ENCODE measurements at places on chromosomes 1 and 21.
A peak's percentile ranks its signal among the peaks of the same experiment; 100 is the strongest.

DNA sequence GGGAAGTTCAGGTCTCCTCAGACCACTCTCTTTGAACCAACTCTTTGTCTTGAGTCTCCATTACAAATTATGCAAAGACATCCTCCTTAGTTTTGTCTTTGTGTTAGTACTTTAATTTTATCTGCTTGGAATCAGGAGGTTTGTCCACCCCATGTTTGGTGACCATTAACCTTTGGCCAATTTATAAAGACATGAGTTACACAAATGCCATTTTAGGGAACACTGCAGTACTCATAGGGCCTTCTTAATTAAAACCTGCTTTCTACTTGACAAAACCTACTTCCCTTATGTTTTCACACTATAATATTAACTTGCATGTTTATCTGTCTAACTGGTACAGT is 7.9 kb upstream of the CDC73 start:
- no peak for DNase-seq

- DNase-seq: peak; percentile 4
These were observed 188.3 kb downstream of the ASTN1 start for GRCh38 chr1:176976225-176976624.

DNA sequence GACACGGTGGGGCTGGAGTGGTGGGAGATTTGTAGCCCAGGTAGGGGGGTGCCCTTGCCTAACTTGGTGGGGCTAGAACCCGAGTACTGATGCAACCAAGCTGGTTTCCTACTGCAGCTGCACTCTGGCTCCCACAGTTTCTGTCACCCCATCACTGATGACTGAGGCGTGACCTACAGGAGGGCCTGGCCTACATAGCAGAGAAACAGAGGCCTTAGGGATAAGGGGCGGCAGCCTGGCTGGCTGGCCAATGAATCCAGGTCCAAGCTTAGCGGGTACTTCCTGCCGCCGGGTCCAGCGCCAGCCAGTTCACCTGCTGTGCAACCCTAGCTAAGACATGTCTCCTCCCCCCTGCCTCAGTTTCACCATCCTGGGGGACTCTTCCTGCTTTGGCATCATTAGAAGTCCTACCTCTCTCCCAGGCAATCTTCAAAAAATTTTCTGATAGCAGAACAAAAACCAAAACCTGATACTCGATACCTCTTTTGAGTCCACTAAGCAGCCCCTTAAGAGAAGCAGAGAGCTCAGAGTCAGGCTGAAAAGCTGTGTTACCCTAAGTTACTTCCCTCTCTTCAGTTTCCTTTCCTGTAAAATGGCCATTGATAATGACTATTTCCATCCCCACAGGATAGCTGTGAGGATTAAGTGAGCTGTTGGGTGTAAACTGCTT is 27.3 kb upstream of the RNF19B start:
- DNase-seq: no peak

- no peak for DNase-seq
These were observed 4.8 kb downstream of the DIRAS3 start for GRCh38 chr1:68045511-68046180.

DNA sequence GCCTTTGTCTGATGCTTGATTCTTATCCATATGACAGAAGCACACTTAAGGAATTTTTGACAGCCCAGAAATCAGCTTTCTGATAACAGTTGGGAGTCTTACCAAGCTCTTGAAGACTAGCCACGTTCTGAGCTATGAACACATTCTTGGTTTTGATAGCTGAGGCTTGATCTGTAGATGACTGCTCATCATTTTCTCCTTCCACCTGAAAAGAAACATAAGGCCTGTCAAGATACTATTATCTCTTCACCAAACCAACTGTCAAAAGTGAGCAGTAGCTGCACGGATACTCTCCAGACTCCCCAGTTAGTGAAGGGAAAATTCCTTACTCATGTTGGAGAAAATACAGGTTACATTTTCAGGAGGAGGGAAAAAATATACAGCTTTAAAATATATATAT is 12.2 kb downstream of the UBR4 start:
- no peak for DNase-seq

- no peak for DNase-seq
These were observed 21.4 kb downstream of the SOX13 start for GRCh38 chr1:204094313-204094729.

- peak; percentile 28 for DNase-seq
These were observed 240.9 kb upstream of the ADGRL2 start for GRCh38 chr1:81559662-81560350.

DNA sequence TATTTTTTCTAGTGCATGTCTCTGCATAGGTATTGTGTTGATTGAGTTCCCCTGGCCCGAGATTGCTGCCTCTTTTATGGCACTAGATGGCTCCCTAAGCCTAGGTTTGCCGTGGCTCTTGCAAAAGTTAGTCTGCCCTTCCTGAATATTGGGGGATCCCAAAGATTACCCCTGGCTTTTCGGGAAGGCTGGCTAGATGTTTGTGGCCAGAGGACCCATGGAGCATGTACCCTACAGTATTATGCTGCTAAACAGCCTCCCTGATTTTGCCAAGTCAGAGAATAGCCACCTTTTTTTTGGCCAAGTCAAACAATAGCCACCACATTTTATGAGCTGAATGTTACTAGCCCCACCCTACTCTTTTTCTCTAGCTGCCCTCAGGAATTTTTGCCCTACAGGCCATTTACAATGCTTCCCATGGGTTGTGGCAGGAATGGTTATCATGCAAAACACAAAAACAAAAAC is 343.2 kb downstream of the OLFM3 start:
- DNase-seq: peak; percentile 3

DNA sequence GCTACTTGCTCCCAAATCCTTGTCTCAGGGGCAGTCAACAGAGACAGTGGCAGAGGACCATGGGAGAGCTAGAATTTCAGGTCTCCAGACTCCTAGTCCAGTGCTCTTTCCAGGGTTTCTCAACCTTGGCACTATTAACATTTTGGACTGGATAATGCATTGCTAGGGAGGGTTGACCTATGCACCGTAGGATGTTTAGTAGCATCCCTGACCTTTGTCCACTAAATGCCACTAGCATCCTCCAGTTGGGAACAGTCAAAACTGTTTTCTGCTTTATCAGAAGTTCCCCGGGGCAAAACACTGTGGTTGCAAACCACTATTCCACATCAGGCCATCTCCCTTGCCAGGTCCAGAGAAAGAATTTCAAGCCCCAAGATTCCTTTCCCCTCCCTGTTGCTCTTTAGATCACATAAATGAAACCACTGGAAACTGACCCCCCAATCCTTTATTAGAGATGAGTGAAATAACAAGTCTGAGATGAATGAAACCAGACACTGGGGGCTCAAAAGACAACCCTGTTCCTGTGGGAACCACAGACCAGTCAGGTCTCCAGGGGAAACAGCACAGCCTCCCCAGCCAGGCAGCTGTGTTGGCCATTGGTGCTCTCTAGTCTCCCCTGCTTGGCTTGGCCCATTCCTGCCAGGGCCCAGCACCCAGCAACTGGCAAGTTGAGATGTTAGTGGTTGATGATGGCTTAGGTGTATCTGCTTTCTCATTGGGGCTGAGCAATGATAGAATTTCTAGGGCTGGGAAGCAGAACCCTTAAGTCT is 3.8 kb upstream of the TCEA3 start:
- DNase-seq: no peak

DNA sequence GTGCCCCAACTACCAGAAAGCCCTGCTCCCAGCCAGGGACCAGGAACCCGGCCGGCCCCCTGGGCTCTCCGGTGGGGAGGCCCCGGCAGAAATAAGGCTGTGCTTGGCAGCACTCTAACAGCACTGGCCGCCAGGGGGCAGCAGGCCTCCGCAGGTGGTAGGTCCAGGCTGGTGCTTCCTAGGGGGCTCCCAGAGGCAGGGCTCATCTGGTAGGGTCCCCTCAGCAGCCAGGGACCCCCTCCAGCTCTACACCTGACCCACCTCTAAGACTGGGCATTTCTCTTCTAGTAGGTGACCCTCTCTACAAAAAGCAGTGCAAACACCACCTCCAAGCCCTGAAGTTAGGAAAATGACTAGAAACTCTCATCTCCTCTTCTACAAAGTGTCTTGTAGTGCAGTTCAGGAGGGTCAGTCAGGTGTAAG is 85.6 kb downstream of the STUM start:
- DNase-seq: peak; percentile 81
